ENCODE measurements at places on chromosomes 2 and 18.

DNA sequence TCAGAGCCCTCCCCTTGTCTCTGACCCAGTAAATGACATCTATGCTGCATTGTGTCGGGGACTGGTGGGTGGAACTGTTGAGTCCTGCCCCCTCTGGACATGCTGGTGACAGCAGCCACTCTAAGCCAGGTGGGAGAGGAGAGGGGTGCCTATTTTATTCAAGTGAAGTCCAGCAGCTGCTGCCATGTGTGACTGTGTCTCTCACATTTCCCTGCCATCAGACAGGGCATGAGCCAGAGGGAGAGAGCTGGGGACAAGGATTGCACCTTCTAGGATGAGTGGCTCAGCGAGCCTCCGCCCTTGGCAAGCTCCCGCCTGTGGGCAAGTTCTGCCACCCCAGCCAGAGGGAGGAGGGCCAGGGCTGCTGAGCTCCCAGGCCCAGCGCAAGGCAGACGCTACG is 13.7 kb downstream of the NGEF start:
- DNase-seq: no peak

DNA sequence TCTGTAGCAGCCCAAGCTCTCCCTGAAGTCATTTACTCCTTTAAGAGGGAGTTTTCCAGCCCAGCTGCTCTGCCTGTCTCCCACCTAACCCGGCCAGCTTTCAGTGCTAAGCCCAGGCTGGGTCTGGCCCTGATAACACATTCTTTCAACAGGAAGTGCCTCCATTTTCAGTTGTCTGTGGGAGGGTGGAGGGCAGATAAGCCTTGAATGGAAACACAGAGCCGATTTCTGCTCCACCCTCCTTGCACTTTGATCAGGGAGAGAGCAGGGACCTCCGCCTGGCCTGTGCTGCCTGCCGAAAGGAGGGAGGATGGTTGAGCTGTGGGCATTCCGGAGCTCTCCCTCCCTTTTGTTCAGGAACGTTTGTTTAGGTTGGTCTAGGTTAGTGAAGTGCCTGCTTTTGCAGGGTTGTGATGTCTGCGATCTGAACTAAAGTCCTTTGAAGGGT is 24.8 kb downstream of the GATA6 start:
- no peak for DNase-seq

- no peak for DNase-seq
Measured at GRCh38 chr2:1799174-1799573, 54.9 kb upstream of the PXDN start.

- no peak for DNase-seq
Measured at GRCh38 chr18:53784253-53784652, 440.2 kb downstream of the MBD2 start.

DNA sequence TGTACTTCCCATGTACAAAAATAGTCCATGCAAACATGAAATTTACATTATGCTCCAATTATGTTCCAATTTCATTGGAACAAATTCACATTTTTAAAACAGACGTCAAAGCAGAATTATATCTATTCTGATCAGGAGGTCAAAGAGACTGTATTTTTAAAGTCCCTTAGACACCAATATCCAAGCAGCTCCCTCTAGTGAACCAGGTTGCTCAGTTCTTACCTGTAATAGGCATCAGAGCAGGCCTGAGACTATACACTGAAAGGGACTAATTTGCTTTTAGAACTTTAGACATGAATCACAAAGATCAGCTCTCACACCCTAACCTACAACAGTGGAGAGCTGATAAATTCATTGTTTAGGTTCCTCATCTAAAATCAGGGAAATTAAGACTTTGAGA is 273.9 kb downstream of the MBD2 start:
- DNase-seq: no peak

DNA sequence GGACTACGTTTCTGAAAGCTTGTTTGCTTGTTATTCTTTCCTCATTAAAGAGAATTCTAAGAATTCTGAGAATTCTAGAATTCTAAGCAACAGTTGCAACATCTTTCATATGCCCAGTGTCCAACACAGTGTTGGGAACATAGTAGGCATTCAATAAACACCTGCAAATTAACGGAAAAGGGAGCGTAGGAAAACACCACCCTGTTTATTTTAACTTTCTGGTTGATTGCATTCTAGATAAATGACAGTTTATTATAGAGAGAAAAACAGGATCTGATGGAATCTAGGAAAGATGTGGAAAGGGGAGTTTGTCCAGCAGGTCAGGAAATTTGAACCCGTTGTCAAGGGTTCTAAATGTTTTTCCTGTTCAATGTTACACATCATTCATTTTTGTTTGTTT is 24.2 kb upstream of the EFEMP1 start:
- DNase-seq: no peak

DNA sequence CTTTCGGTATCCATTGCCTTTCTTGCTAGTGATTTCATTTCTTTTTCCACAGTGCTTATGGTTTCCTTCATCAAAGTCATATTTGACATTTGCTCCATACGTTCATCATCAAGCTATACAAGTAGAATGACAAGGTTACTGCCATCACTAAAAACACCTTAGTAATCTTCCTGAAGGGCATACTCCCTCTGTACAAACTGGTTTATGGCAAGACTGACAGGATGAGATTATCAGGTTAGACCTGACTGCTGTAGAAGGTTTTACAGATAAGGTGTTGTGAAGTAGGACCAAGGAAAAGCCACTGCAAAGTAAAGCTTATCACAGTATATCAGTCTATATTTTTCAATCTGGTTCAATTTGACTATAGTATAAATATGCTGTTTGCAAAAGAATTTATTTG is 37.5 kb upstream of the C2orf15 start:
- no peak for DNase-seq
